ENCODE measurements at places on chromosomes 3 and 15.

GRCh38 chr15:73984208-73984979 is 7.7 kb downstream of the STOML1 start:
- DNase-seq, result no peak

- DNase-seq, result no peak
Measured at GRCh38 chr3:65604863-65605526, 433.7 kb downstream of the MAGI1 start.

DNA sequence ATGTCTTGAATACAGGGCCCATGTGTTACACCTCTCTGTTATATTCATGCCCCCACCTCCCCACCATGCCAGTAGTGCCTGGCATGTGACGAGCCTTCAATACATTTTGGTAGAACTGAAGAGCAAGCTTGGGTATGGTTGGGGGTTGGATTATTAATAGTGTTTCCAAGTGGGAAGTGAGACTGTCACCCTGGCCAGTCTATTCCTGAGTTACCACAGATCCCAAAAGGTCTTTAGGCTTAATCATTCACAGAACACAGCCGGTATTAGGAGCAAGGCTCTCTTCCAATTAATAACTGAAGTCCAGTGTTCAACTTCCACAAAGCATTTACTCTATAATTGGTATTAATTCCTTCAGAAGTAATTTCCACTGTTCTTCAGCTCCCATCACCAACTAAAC is 231.9 kb upstream of the LRTM1 start:
- no peak for DNase-seq

DNA sequence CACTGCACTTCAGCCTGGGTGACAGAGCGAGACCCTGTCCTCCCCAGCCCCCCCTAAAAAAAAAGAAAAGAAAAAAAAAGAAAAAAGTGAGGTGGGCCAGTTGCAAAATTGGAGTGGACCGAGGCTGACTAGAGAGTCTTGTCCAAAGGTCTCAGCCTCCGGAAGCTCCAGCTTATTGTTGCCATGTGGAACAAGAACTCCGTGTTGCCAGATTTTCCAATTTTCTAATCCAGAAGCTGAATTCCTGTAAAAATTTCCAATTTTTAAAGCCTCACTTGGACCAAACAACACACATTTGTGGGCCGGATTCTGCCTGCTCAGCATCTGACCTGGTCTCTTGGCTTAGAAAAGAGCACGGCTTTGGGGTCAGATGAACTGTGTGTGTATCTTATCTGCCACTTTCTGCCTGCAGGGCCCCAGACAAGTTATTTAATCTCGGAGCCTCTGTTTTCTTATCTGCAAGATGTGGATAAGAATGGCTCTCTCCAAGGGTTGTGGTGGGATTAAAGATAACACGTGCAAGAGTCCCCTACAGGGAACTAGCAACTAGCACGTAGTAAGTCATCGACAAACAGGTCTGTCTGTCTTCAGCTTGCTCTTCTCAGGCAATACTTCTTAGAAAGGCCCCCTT is 73.7 kb upstream of the TLE3 start:
- no peak for DNase-seq

DNA sequence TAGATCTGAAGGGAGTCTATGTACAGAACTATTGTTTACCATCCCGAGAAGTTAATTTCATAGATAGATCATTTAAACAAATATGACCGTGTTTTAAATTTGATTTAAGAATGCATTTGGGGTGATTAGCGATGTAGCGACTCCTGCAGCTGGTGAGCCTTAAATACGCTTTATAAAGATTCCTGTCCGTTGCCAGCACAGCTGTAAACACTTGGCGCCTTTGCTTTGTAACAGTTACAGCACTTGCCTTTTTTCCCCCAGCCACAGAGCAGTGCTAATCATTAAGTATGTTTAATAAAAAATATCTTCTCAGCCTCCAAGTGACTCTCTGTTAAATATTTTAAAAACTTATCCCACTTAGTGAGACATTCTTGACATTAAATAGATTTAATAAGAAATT is 333.8 kb downstream of the FEZF2 start:
- no peak for DNase-seq

- peak; percentile 82 for DNase-seq
Measured at GRCh38 chr15:67134067-67134838, 68.9 kb downstream of the SMAD3 start.

- no peak for DNase-seq
Measured at GRCh38 chr15:72205273-72205672, 7.7 kb upstream of the GRAMD2A start.

DNA sequence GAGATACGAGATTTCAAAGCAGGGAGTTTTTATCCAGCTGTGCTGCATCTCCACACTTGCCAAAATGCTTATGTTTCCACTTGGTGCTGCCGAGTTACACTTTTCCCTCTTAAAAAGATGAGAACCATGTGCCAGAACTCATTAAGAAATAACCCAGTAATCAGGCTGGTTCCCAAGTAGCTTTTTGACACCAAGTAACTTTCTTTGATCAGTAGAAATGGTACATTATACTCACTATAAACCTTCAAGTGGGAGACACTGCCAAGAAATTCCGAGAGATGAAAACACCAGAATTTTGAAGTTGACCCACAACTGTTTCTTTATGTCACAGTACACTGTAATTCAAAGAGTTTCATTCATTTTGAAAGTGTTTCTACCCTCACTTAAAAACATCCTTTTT is 164.6 kb upstream of the CCDC54 start:
- no peak for DNase-seq

GRCh38 chr3:135558150-135558783 is 407.3 kb upstream of the PPP2R3A start:
- DNase-seq, result no peak

DNA sequence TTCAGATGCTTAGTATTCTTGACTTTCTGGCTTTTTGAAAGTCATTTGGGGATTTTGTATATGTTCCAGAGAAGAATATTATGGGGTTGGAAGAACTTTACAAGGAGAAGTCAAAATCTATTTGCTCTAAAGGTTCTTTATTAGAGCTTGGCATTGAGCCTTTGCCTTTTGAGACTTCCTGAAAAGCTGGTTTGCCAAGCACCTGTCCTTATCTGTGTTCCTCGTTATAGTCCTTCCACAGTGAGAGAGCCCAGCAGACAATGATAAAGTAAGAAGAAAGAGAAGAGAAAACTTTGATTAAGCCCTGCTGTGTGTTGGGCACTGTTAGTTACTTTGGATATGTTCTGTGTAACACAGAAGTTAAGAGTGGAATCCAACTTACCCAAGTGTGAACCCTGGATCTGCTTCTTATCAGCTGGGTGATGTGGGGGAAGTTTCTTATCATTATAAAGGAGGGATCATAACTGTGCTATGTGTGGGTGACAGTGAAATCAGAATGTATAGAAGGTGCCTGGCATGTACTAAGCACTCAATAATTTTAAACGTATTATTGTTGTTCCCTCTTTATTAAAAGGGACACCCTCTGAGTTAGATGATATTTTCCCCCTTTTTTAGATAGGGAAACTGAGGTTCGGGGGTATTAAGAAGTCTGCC is 44.3 kb upstream of the POLR2M start:
- DNase-seq, result no peak

GRCh38 chr15:44492040-44492439 is 44.9 kb upstream of the EIF3J start:
- no peak for DNase-seq

- DNase-seq, result no peak
Measured at GRCh38 chr15:47857776-47858167, 140.5 kb downstream of the SEMA6D start.

All from OCI-LY7 (cell line).